ENCODE measurements at places on chromosomes 1 and 21. TPM values are rescaled to one million over a fixed set of nuclear protein-coding genes. Genes with fewer than 3 reads are reported as not detected.

Gene TLR5
- total RNA-seq: under 0.01 TPM

Gene IL24
- total RNA-seq: not detected

Gene TNFRSF4
- total RNA-seq: 1.5 TPM

Gene NIPAL3
- total RNA-seq: 12.4 TPM

Gene FAM167B
- total RNA-seq: 0.79 TPM

Gene KRTAP19-5
- total RNA-seq: not detected

Gene VPS72
- total RNA-seq: 40.5 TPM

Gene NIBAN1
- total RNA-seq: 0.60 TPM

Gene C4BPA
- not detected for total RNA-seq
